Activated T-helper 2 cell treated with anti-CD3 and anti-CD28 coated beads, Interferon-gamma antibody, Interleukin-2, Interleukin-4, amounts not matched to agents 10 μg/mL and 5 μg/mL and 100 μg/mL, durations not matched to agents 14 hours and 24 hours and 36 hours (primary cell): ENCODE measurements at places on chromosomes 6 and 20. TPM values are rescaled to one million over a fixed set of nuclear protein-coding genes. Genes with fewer than 3 reads are reported as not detected.

TMEM151B gene
- 0.05 TPM in 1 of 2 replicates, not detected in the other for total RNA-seq

C20orf204 gene
- 3.8 and 4.3 TPM in 2 replicates for total RNA-seq

DNA sequence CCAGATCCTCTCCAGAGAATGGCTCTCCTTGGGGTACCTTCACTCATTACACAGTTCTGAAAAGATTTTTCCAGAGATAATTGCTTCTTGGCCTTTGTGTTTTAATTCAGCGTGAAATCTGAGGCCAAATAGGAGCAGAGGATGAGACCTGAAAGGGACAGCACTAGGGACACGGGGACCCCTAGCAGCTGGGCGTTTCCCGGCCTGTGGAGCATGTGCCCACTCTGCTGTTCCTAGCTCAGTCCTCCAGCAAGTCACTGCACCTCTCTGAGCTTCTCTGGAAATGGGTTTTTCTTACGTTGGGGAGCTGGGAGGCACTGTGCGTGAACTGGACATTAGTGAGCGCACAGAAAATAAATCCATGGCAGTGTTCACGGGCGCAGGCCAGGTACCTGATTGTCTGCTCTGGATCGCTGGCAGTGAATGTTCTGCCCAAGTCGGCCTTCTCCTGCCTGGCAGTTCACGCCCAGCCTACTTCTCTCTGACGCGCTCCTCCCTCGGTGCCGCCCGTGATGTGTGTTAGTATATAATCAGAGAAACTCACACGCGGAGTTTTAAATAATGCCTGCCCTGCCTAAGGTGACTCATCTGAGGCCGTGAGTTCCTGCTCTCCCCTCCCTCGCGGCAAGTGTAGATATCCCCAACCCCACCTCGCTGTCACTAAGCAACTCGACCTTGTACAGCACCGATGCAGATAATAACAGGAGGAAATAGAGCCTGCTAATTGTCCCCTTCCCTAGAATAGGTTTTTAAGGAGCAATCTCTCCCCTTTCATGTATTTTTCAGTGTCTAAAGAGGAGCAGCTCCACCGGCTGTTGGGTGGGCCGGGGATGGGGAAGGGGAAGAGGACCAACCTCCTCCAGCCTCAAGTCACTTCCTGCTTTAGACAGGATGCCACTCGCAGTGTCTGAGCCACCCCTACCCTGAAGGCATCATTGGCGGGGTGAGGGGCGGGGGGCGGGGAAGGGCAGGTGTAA, 2.7 kb upstream of the TUBB2A start:
- H3K27ac ChIP-seq, result no peak overlapping the region
- peak overlapping the region; percentile 1 for H3K4me3 ChIP-seq
- H3K36me3 ChIP-seq, result peaks cover 10% of the 10 kb centered on the region
- H3K4me1 ChIP-seq, result peaks cover 23% of the 10 kb centered on the region
- H3K27me3 ChIP-seq, result peaks cover 55% of the 10 kb centered on the region

- no peak overlapping the region for H3K4me3 ChIP-seq
- peaks cover 32% of the 10 kb centered on the region for H3K4me1 ChIP-seq
- H3K27me3 ChIP-seq, result no peaks in the 10 kb centered on the region
- no peak for DNase-seq
- no peaks in the 10 kb centered on the region for H3K36me3 ChIP-seq
- H3K27ac ChIP-seq, result no peak overlapping the region
Observed at GRCh38 chr20:53940907-53941545, 129.4 kb downstream of the BCAS1 start.

BEND3 gene
- total RNA-seq, result 15.2 and 15.9 TPM in 2 replicates

- H3K27ac ChIP-seq, result no peak overlapping the region
- H3K36me3 ChIP-seq, result no peaks in the 10 kb centered on the region
- H3K4me3 ChIP-seq, result no peak overlapping the region
- H3K4me1 ChIP-seq, result peaks cover 2% of the 10 kb centered on the region
Observed at GRCh38 chr6:1908784-1909183, 299.1 kb downstream of the FOXC1 start.
